ENCODE measurements at places on chromosomes 3 and 15.

- no peak for DNase-seq
Observed at GRCh38 chr15:27714675-27715074, 384.4 kb downstream of the OCA2 start.

- DNase-seq, result no peak
Observed at GRCh38 chr15:100500226-100500990, 28.3 kb downstream of the CERS3 start.

DNA sequence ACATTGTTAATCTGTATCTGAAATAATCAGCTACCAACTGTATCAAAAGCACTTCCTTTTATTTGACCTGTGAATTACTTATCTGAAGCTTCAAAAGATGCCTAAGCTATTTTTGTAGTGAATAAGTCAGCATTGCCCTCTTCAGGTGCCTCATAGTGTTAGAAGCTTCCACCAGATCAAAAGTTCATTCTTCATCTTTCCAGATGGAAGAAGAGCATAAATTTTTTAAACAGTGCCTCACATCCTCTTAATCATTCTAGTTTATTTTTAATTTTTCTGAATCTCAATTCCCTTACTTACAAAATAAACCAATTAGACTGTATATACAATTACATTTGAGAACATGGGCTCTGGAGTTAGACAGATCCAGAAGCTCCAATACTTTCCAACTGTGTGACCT is 65.0 kb downstream of the MYO5A start:
- DNase-seq, result no peak

- DNase-seq, result no peak
Observed at GRCh38 chr3:188936597-188937107, 235.1 kb upstream of the TPRG1 start.

DNA sequence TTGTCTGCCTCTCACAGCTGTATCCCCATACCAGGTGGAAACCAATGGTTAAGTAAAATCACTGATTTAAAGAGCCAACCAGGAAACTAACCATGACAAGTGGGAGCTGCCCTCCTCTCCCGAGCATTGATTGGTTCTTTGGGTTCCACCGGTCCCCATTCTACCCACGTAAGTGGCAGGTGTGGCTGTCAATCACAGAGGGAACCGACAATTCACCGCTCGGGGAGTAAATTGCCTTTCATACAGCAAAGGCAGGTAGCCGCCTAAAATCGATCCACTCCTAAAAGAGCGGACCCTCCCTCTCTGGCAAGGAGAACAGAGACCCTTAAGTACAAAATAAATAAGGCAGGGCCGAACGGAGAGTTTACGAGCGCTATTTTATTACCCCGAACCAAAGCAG is 1.2 kb downstream of the ERC2 start:
- DNase-seq, result peak; percentile 16

DNA sequence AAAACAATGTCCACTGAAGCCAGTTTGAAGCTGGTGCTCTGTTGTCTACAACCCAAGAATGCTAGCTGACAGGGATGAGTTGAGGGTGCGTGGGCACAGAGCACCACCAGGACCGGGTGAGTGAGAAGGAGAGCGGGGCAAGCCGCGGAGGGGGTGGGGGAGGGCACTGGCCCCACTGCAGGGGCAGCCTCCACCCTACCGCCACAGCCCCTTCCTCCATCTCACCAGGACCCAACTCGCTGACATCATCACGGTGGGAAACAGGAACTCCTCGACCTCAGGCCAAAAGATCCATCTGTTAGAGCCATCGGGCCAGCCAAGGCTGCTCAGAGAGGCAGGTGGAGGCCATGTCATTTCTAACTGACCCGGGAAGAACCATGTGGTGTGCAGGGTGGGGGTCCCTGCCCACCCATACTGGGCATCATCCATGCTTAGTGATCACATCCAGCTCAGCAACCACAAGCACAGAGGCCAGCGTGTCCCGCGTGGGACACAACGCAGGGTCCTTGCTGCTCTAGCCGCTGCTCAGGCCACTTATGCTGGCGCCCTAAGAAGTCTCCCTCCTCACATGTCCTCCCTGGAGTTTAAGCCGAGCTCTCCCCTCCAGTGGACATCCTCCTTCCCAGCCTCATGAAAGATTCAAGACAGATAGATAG is 57.6 kb upstream of the GATA2 start:
- no peak for DNase-seq

All from cortex of kidney (tissue), 1 donor.